ENCODE measurements at places on chromosomes 11 and 22.

GRCh38 chr11:28048812-28049211 is 59.1 kb downstream of the KIF18A start:
- no peak for DNase-seq

DNA sequence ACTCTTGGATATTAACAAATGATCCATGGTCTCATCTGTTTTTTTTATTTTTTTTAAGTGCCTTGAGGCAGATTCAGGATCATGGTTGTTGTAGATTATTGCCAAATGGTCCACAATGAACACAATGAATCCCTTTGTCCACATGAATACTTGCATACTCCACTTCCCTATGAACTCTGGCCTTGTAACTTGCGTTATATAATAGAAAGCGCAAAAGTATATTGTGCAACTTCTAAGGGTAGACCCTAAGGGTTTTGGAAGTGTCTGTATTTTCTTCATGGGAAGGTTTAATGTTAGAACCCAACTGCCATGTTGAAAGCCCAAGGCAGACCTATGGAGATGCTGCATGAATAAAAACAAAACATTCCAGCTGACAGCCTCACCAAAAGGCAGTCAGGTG is 8.1 kb upstream of the OR5AL1 start:
- no peak for DNase-seq

DNA sequence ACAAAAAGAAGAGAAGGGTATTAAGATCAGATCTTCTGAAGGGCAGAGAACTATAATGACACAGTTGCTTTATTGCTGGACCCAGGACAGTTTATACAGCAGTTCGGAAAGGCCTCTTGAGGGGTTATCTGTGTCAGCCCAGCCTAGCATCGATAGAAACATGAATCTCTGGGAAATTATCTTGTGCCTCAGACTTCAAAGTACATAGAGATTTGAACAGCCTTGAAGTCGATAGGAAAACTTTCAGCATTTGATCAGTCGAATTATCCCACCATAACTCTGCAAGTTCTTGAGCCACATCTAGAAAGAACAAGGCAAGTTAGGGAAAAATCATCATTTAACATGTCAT is 2.5 kb upstream of the LMO2 start:
- DNase-seq, result no peak

DNA sequence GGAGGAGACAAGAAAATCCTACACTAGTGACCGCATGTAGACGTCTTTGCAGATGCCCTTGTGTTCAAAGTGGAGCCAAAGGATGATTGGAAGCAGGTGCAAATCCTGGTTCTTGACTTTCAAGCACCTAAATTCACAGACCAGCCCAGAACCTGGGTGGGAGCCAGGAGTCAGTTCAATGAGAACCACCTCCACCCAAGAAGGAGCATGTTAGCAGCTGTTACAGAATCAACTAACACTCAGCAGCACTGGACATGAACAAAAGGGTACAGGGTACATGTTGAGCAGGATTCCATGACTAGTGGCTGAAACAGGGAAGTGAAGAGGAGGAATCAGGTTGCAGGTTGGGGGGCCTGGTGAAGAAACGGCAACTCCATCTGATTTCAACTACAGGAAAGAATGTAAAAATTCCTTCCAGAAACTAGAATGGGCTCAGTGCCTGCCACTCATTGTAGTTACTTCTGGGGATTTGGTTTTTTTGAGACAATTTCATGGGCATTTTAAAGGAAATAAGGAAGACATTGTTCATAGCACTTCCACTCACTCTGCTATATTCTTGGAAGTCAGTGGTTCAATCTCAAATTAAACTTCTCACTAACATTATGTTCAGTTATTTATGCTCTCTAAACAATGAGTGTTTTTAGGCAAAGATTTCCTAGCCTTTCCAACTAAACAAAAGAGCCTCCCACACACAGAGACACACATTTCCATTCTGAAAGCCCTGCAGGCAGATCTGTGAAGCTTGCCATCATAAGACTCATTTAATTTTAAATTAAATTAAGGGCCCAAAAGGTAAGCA is 173.3 kb downstream of the CADM1 start:
- no peak for DNase-seq

GRCh38 chr11:119192111-119192510 is 6.8 kb downstream of the NHERF4 start:
- DNase-seq, result peak; percentile 40

- no peak for DNase-seq
Observed at GRCh38 chr22:42509548-42509947, 10.0 kb downstream of the RRP7A start.

DNA sequence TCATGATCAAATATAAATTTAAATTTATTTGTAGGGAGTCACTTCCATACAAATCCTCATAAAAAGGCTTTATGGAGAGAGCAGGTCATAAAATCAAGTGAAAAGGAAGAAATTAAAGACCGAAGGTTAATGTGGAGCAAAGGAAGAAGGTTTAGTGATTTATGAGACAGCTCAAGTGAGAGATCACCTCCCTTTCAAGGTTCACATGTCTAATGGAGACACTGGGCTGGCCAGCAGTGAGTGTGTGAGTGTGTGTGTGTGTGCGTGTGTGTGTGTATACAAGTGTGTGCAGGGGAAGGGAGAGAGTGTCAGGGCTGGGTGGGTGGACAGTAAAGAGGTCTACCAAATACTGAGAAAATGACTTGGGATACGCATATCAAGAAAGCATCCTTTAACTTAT is 251.2 kb downstream of the FAT3 start:
- no peak for DNase-seq

DNA sequence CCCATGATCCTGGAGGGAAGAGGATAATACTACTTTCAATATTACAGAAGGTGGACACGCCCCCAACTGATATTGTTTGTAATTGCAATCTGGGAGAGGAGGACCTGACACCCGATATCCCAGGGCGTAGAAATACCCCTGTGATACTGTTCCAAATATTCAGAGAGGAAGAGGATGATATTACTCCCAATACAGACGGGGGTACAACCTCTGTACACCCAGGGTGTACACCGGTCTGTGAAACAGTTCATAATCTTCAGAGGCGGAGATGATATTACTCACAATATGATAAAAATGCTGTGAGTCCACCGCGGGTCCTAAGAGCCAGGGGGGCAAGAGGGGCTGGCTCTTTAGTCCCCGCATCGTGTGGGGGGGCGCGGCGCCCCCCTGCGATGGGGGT is 57.2 kb upstream of the ALDH3B2 start:
- no peak for DNase-seq

DNA sequence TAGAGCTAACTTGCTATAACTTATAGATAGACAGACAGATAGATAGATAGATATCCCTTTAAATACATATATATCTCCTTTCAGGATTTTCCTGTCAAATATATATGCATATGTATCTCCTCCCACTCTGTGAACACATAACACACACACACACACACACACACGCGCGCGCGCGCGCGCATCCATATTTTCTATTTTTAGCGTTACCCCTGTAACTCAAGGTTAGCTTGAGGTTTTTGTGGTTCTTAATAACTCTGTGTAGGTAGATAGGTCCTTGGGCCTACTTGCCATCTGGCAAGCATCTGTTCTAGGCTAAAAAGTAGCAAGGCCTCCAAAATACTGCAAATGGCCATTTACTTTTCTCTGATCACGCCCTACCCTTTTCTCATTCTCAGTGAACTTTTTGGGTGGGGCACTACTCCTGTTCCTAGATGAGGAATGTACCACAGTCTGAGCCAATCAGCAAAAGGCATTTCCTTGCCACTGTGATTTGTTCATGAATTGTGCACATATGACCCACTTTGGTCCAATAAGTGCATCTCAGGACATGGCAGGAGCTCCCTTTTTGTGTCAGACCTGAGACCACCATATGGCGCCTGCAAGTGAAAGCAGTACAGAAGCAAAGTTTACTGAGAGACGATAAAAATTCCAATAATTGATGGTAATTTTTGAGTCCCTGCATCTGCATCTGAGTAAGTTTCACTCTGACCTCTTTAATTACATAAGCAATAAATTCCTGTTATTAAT is 740.5 kb upstream of the API5 start:
- DNase-seq, result no peak

Data from AG10803 (cell line).